ENCODE measurements at places on chromosomes 3 and 15.

DNA sequence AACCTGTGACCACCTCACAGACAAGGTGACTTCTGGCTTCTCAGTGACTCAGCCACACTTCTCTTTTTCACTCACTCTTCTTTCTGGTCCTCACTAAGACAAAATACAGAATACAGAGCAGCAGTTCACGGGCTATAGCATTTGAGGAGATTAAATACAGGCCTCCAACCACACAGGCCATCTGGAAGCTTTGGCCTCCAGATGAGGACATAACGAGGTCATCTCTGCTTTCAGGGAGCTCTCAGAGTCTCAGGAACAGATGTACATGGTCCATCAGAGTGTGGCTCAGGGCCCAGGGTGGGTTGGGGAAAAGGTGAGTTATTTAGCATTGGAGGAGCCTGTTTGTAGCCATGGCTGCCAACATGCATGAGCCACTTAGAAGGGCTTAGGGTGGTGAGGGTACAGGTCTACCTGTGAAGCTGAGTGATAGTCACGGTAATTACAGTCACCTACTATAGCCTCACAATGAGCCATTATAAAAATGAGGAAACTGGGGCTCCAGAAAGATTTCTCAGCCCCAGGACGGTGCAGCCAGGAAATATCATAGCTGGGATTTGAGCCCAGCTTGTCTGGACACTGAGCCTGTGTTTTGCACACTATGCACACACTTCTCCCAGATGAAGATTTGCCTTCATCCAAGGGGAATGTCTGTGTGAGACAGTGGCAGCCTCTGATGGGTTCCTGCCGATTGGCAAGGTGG, 159.8 kb upstream of the CTDSPL start:
- no peak for ATAC-seq

- ATAC-seq: no peak
Observed at GRCh38 chr15:96345560-96346399, 15.3 kb downstream of the NR2F2 start.

DNA sequence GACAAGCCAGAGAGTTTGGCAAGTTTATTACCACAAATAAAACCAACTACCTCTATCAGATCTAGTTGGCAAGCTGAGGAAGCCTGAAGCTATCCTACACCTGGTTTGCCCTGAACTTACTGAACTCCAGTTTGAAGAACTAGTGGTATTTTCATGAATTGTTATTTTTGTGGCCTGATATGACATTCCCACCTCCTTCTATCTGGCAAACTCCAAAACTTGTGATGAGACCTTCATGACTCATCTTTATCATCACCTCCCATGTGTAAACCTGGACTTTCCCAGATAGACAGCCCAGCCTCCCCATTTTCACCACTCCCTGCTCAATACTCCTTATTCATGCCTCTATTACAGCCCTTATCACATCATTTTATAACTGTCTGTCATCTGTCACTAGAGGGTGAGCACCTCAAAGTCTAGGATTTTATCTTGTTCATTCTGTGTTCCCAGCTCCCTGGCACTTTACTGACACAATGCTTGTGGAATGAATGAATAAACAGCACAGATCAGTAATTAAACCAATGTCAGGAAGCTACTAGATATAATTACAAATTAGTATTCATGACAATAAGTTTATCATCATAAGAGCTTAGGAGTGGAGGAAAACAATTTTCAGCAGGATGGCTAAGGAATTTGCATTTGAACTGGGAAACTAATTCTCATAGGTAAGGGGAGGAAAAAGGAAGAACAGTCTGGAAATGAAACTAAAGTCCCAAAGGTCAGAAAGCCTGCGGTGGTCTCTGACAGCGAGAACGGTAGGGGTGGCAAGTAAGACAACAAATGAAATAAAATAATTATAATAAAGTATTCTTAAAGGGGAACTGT, 13.2 kb upstream of the TRANK1 start:
- peak; percentile 55 for ATAC-seq

DNA sequence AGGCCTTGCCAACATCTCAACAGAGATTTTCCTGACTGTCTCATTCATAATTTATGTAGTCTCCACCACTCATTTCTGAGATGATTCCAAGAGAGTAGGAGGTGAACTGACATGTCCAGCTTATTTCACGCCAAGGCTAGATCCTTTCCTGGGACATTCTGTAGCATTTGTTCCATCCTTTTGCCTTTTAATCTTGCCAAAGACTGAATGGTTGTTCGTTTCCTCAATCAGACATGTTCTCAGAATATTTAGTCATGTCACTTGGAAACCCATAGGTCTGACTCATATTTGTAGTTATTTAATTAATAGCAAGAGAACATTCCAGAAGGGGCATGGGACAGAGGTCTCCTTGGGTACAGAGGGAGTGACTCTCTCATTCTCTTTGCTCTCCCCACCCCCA, 80.9 kb downstream of the DHX36 start:
- ATAC-seq: no peak

DNA sequence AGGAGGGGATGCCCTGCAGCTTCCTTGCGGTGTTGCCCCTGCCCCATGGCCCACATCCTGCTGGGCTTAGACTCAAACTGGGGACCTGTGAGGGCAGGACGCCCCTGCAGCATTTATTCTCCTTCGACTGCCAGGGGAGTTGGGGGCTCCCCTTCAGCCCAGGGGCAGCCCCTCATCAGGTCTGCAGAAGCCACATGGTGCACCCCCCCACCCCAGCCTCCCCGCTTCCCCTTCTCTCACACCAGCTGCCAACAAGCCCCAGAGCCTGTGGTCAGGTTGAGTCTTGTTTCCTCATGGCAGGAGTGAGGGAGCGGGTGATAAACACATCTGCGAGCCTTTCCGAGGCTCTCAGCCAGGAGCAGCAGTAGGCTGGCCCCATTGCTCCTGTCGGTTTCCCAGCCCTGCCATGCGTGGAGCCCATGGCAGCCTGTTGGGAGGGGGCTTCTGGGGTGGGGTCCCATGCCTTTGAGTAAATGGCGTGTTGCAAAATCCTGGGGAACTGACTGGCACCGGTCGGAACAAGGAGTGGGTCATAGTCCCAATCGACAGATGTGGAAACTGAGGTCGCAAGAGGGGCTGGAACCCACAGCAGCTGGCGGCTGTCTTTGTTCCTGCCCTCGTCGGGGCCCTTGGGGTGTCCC, 27.8 kb downstream of the WNT7A start:
- ATAC-seq: no peak

DNA sequence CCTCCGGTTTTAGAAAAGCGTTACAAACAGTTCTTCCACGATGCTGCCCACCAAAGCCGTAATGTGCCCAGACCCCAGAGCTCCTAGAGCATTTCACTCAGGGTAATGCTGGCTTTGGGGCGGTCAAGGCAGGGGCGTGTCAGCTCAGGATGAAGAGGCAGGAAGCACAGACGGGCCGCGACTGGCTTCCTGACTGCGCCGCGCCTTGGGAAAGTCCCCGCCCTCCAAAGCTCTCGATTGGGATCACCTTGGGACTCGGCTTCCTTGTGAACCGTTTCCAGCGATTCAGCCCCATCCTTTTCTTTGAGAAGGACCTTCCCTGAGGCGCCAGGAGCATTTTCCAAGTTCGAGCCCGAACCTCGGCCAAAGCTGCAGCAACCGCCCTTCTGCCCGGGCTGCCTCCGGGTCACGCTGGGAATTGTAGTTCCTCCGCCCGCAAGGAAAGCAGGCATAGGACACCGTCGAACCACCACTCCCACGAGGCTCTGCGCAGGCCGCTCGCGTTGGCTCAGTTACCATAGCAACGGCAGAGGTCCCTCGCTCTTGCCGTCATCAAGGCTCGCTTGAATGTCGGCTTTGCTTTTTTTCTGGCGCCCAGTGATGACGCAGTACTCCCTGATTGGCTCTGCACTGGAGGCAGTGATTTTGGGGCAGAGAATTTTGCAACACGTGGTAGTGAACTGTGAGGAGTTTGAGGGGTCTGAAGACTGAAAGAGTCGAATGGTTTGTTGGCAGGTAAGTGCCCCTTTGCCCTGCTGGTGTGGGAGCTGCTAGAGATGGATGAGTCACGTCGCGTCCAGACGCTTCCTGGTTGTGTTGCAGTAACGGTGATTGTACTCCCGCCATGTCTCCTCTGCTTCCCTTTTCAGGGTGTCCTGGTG, at the start of the genes CCDC191 and QTRT2:
Gene CCDC191, minus strand, starts transcription at position 397 of the 881 bp plus-strand sequence. Its CDS starts 60 bp downstream, at position 337.
Gene QTRT2, plus strand, starts transcription at position 608 of the 881 bp plus-strand sequence. CDS start 8,521 bp downstream, outside the sequence.
- ATAC-seq: peak; percentile 99

- ATAC-seq: peak; percentile 52
Observed at GRCh38 chr3:111859061-111859973, at the start of gene PHLDB2. Gene PHLDB2, plus strand, starts transcription at chr3:111859265. Its CDS starts 24,813 bp downstream, at chr3:111884078.

DNA sequence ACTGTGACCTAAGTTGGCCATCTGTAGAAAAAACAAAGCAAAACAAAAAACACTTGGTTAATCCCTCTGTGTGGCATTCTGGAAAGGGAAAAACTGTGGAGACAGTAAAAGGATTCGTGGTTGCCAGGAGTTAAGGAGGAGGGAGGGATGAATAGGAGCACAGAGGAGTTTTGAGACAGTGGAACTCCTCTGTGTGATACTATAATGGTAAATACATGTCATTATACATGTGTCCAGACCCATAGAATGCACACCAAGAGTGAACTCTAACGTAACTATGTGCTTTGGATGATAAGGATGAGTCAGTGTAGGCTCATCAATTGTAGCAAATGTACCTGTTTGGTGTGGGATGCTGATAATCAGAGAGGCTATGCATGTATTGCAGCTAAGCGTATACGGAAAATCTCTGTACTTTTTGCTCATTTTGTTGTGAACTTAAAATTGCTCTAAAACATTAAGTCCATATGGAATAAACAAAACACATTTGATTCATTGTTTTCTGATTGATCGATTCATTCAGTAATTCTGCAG, 33.4 kb downstream of the RAP2B start:
- no peak for ATAC-seq

GRCh38 chr3:12932754-12933153, 91.4 kb upstream of the RPL32 start:
- no peak for ATAC-seq

- ATAC-seq: peak; percentile 6
Observed at GRCh38 chr15:67068710-67069400, 3.5 kb downstream of the SMAD3 start.

GRCh38 chr3:119194237-119195150, 21.1 kb downstream of the UPK1B start:
- ATAC-seq: no peak

- ATAC-seq: no peak
Observed at GRCh38 chr3:158249183-158249582, 139.3 kb downstream of the RSRC1 start.

GRCh38 chr15:66785637-66786036, 83.6 kb downstream of the SMAD6 start:
- ATAC-seq: no peak

- ATAC-seq: no peak
Observed at GRCh38 chr15:70154718-70155347, 57.1 kb upstream of the TLE3 start.

DNA sequence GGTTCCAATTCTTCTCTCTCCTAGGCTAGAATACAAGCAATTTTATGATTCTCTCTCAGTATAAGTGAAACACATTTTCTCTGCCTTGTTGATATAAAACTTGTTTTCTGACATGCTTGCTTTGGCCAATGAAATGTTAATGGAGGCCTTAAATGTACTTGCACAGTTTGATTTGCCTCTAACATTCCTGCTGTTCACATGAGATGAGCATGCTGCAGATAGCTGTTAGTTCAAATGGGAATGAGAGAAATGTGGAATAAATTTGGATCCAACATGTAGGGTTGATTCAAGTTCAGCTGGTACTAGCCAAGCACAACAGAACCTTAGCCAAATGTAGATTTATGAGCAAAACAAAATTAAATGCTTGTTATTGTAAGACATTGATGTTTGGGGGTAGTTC, 32.6 kb upstream of the FHIT start:
- no peak for ATAC-seq

GRCh38 chr3:181486141-181486885, 225.4 kb upstream of the SOX2 start:
- no peak for ATAC-seq

DNA sequence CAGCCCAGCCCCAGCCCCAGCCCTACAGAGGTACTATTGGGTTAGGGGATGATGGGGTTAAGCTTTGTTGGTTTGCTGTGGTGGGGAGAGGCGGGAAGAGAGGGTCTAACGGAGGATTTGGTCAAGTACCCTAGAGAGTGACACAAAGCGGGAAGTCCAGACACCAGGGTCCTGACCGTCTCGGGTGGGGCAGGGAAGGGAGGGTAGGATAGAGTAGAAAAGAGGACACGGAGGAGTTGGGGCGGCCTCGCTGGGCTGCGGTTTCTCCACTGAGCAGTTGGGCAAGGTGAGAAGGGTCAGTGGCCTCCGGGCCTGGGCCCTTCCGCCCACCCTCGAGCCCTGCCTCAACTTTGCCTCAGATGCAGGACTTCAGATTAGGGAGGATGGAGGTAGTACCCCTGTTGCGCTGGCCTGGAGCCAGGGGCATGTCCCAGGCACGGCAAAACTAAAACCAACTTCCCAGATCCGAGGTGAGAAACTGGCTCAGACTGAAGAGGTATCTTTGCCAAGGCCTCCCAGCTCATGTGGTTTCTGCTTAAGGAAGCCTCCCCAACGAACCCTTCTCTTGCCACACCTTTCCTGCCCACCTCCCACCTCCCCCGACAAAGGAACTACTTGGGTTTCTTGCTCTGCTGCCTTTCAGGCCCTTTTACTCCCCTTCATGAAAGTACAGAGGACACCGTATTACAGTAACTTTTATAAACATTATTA, 551 bp downstream of the PML start:
- ATAC-seq: no peak

- ATAC-seq: no peak
Observed at GRCh38 chr3:61926923-61927322, 365.6 kb downstream of the PTPRG start.

- ATAC-seq: no peak
Observed at GRCh38 chr3:27521872-27522265, 37.7 kb upstream of the SLC4A7 start.

- ATAC-seq: no peak
Observed at GRCh38 chr3:39322936-39323335, 6.6 kb upstream of the CCR8 start.

GRCh38 chr3:147336543-147337278, 69.6 kb downstream of the ZIC4 start:
- ATAC-seq: no peak

DNA sequence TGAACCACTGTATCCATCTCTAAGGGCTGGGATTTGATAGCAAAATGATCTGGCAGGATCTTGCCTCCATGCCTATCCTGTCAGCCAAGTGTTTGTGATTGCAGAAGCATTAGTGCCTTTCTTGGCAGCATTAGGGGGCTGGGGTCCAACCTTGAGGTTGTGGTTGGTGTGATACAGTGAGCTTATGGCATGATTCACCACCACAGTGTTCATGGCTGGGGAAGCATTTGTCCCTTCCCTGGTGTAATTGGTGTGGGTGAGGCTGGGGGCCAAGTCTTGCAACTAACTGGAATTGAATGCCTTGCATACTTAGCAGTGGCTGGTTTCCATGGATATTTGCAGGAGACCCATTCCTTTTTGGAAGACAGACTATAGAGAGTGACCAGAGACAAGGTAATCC, 271.0 kb upstream of the TBL1XR1 start:
- ATAC-seq: no peak

- no peak for ATAC-seq
Observed at GRCh38 chr3:143315766-143316165, 196.2 kb downstream of the CHST2 start.

DNA sequence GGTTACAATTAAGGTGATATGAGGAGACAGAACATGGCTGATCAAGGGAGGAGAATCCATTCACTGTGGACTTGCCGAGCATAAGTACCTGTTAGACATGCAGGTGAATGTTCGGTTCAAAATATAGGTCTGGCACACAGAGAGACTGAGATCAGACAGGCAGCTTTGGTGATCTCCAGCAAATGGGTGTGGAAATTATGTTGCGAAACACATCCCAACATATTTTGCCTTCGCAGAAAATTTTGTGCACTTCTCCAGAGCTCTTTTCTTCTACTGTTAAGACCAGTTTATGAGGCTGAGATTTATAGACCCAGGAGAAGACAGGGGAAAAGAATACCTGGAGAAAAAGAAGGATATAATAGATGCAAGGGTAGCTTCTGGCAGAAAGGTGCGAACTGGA, 183.2 kb downstream of the NEK10 start:
- ATAC-seq: no peak

GRCh38 chr3:169295912-169296570, 367.5 kb downstream of the MECOM start:
- ATAC-seq: no peak

Measured in activated CD4-positive, CD25-positive, alpha-beta regulatory T cell treated with anti-CD3 and anti-CD28 coated beads, Interleukin-2, amount 50 U/mL, for 24 hours (primary cell).